Activated CD4-positive, CD25-positive, alpha-beta regulatory T cell (primary cell): ENCODE measurements at places on chromosomes 5 and 9.

DNA sequence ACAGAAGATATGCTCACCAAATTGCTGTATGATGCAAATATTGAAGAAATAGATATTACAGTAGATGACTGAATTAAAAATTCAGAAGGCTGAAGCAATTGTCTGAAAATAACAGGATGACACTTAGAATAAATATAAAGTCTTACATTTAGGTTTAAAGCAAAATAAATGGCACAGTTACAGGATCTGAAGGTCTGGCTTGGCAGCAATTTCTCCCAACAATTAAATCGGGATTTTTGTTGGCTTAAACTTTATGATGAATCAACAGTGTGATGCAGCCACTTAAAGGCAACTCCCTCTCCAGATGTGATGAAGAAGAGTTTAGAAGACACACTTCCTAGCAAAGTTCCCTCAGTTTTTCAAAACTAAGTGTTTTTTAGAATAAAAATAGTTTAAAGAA lies 80.5 kb downstream of the NREP start:
- no peak for DNase-seq

- DNase-seq: no peak
Observed at GRCh38 chr5:120848883-120849282, 384.8 kb downstream of the PRR16 start.

DNA sequence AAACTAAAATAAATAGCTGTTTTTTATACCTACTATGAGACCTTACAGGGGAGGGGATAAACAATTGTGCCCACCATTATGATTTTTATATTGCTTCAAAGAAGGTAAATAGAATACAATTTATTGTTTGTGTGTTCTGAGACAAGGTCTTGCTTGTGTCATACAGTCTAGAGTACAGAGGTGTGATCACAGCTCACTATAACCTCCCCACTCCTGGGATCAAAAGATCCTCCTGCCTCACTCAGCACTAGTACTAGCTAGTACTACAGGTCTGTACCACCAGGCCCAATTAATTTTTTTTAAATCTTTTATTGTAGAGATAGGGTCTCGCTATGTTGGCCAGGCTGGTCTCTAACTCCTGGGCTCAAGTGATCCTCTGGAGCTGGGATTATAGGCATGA lies 11.3 kb downstream of the TLE1 start:
- no peak for DNase-seq

GRCh38 chr5:103589357-103589756 lies 26.8 kb upstream of the NUDT12 start:
- no peak for DNase-seq

GRCh38 chr5:377326-377981 lies 55.9 kb downstream of the AHRR start:
- no peak for DNase-seq

- no peak for DNase-seq
Observed at GRCh38 chr5:59275510-59276324, 617.8 kb downstream of the PDE4D start.

- DNase-seq: no peak
Observed at GRCh38 chr5:38379350-38379937, 121.1 kb downstream of the EGFLAM start.

DNA sequence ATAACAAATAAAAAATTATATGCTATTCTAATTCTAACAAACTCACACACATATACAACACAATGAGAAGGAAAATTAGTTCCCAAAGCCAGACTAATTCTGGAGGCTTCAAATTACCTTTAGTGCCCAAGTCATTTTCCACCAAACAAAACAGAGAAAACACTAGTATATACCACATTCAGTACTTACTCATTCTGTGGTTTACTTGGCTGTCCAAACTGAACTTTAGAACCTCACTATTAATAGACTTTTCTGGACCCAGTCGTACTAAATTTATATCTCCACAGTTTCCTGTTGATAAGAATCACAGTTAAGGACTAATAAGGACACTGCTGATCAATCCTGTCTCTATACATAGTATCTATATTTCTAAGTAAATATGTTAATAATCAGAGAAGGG lies 66.4 kb downstream of the SETX start:
- no peak for DNase-seq

DNA sequence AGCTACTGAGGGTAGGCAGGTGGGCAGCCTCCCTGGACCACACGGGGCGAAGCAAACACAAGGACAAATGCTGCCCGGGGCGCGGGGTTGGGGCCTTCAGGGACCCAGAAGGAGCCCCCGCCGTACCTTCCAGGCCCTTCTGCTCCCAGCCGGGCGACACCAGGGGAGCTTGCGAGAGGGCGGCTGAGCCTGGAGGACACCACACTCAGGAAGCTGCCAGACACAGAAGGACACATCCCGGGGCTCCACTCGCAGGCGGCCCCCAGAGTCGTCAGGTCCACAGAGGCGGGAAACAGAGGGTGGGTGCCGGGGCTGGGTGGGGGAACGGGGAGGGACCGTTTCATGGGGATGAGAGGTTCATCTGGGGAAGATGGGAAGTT lies 58.5 kb upstream of the UBAC1 start:
- no peak for DNase-seq

GRCh38 chr9:18821788-18822187 lies 211.2 kb downstream of the SAXO1 start:
- DNase-seq: no peak

- no peak for DNase-seq
Observed at GRCh38 chr5:160118349-160119141, 705 bp downstream of the PWWP2A start.

DNA sequence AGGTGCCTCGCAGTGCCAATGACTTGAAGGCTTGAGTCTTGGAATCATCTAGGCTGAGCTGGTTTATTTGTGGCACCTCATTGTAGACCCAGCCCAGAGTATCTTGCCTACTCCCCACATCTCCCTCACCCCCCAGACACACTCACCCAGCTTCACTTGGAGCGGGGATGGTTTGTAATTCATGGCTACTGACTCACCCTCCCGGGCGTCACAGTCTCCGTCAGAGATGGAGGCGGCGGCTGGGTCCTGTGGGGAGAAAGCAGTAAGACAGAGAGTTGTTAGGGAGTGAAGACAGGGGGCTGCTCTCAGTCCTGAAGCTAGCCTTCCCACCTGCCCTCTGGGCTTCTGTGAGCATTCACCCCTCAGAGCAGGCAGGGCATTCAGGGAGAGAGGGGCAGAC lies 29.0 kb upstream of the MYORG start:
- no peak for DNase-seq

- DNase-seq: no peak
Observed at GRCh38 chr9:106738109-106738508, 124.9 kb upstream of the ZNF462 start.

GRCh38 chr9:128391956-128392301 lies 20.8 kb downstream of the URM1 start:
- DNase-seq: no peak

DNA sequence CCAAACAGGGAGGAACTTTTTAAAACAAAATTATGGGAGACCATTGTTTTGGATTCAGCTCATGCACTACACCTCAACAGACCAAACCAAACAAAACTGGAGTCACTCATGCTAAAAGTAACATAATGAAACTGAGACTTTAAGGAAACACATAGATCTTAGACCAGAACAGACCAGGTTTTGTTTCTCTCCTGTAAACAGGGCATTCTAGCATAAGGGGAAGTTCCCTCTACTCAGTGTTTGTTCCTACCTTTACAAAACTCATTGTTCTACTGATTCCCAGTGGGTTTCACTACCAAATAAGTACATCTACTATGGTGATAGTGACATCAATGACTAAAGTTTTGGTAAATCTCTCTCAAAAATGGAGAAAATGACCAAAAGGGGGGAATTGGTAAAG lies 1103.6 kb upstream of the EDIL3 start:
- no peak for DNase-seq

GRCh38 chr5:157143127-157143971 lies 684 bp upstream of the MED7 start:
- peak; percentile 14 for DNase-seq

DNA sequence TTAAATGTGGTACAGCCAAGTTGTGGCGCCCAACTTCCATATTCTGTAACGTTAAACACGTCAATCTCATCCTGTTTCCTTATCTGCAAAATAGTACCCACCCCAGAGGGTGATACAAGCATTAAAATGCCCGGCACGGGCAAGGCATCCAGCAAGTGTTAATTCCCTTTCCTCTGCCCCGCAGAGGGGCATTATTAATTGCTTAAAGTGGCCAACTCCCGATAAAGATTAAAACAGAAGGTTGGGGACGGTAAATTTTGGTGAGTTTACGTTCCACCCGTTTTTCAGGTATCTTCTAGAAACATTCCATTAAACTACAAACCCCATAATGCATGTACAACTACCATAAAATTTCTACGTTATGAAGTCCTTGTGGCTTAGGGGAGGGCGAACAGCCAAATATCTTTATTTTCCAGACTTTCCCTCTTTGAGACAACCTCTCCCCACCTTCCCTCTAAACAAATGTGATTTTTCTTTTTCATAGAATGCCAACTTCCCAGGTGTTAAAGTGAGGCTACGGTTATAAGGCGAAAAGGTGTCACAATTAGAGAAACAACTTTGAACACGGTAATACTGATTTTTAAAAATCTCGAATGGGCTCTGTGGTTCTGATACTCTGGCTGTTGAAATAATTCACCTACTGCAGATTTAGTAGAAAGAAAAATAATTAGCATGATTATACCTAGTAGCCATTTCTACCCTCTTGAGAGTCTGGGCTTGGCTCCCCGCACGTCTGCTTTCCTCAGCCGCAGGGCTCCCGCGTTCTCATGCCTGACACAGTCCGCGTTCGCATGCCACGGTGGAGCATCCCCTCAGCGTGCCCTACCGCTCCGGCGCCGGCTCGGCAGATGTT lies 1.2 kb upstream of the GPBP1 start:
- no peak for DNase-seq

DNA sequence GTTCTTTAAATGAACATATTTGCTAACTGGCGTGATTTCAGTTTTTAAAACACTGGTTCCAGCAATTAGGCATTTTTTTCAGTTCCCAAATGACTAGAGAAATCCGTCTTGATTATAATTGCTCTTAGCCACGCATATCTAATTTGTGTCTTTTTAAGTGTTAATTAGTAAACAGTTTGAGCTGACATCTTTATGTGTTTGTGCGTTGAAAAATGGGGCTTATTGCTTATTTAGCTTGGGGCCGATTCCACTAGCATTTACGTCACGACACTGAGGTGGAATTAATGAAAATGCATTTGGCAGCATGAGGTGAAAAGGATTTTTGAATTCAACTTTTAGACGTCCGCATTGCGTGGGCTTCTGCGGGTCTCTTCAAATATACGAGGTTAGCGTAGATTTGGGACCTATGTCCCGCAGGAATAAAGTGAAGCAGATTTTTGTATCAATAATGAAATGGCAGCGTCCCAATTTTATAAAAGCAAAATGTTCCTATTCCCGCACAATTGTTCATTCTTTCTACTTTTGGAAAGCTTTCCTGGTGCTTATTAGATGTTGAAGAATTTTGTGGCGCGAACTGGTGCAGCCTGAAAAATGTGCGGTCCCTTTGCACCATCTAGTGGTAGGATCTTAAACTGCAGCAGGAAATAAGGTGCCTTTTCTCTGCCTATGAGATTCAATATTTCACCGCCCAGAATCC lies 122.7 kb upstream of the LMX1B start:
- DNase-seq: no peak

GRCh38 chr5:91224969-91225368 lies 158.1 kb downstream of the ARRDC3 start:
- no peak for DNase-seq

GRCh38 chr5:127846884-127847283 lies 143.7 kb downstream of the CCDC192 start:
- no peak for DNase-seq

DNA sequence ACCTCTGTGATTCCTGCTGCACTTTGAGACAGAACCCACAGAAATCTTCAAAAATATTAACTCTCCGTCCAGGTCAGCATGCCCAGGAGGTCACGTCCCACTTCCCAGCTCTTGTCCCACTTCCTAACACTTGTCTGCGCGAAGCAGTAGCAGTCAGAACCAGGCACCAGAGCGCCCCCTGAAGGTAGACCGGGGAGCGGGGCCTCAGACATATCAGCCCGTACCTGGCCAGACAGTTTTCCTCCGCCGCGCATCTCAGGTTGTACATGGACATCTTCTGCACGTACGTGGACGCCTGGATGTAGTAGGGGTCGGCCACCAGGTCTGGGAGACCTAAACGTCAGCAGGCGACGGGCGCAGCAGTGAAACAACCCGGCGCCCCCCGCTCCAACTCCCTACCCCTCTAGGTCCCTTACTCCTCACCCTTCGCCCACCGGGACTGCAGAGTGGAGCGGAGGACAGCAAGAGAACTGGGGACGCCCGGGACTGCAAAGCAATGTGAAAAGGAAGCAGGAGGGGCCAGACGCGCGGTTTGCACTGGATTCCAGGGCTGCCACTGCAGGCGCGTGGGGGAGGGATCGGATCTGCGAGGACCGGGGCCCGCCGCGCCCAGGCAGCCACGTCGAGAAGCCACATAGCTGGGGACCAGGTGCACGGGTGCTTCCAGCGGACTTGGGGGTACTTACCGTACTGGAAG lies 1.2 kb downstream of the LOX start:
- no peak for DNase-seq

- DNase-seq: no peak
Observed at GRCh38 chr5:17678751-17679324, 44.6 kb downstream of the TAF11L14 start.

DNA sequence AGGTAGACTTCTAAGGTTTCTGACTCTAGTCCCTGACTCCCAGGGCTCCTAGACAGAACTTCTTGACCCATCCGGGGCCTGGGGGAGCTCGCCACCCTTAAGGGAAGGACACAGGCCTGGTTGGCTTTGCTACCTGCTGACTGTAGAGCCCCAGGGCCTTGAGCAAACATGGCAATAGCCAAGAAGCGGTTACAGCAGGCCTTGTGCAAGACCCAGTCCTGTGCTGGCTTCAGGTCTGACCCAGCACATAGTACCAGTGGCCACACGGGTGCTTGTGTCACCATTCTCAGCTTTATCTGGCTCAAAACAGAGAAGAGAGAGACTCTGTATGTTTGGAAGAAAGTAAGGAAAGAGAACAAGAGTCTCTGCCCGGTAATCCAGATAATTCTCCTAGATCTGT lies 41.8 kb downstream of the AP3B1 start:
- DNase-seq: no peak

DNA sequence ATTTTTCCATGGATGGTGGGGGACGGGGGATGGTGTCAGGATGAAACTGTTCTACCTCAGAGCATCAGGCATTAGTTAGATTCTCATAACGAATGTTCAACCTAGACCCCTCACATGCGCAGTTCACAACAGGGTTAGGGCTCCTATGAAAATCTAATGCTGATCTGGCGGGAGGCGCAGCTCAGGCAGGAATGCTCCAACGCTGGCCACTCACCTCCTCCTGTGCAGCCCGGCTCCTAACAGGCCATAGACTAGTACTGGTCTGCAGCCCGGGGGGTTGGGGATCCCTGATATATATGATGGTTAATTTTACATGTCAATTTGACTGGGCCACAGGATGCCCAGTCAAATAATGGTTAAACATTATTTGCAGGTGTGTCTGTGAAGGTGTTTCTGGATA lies 199.0 kb upstream of the NR4A3 start:
- DNase-seq: no peak

GRCh38 chr9:35771534-35771933 lies 17.5 kb upstream of the MSMP start:
- no peak for DNase-seq

- DNase-seq: no peak
Observed at GRCh38 chr5:86858442-86858841, 240.7 kb downstream of the COX7C start.
